Psoas muscle (tissue), 8 donors: ENCODE measurements at places on chromosomes 7 and 10. TPM values are rescaled to one million over a fixed set of nuclear protein-coding genes. Genes with fewer than 3 reads are reported as not detected.

The MASTL gene
- 1.4 TPM for total RNA-seq

GRCh38 chr10:20276127-20276979, 460.1 kb downstream of the PLXDC2 start:
- DNase-seq, result no peak

GRCh38 chr10:36147529-36147928, 505.4 kb upstream of the FZD8 start:
- DNase-seq, result no peak

GRCh38 chr7:137893143-137893742, 46.5 kb upstream of the DGKI start:
- no peak for DNase-seq

GRCh38 chr10:108970016-108970415, 953.3 kb downstream of the XPNPEP1 start:
- DNase-seq, result no peak

The CPA4 gene
- total RNA-seq, result 0.86 TPM

DNA sequence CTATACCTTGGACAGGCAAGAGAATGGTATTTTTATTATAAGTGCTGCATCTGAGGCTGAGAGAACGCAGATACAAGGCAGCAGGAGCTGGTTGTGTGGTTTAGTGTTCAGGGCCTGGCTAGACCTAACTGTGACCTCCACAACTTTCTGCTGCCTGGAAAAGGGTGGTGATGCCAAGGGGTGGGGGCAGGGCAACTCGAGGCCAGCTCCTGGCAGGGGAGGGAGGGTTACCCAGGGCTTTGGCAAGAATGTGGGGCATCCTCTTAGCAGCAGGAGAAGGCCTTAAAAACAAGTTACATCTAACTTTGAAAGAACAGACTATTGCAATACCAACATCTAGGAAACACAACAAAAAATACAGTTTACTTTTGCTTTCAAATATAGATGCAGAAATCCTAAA, 13.0 kb downstream of the MXI1 start:
- no peak for DNase-seq

The OR13A1 gene
- not detected for total RNA-seq

DNA sequence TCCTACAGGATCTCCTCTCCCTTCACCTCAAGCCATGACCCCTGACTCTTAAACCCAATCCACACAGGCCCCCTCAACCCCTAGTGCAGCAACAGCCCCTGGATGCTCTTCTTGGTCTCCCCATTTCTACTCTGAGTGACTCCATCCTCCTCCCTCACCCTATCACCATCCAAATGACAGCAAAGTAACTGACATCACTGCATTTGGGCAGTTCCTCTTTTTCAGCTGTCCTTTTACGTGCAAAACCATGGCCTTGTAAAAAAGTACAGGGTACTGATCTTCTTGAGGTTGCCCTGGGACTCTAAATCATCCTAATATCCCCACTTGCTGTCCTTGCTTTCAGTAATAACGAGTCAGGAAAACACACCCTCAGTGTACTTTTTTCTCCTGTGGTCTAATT, 454.9 kb downstream of the ADRA2A start:
- no peak for DNase-seq

DNA sequence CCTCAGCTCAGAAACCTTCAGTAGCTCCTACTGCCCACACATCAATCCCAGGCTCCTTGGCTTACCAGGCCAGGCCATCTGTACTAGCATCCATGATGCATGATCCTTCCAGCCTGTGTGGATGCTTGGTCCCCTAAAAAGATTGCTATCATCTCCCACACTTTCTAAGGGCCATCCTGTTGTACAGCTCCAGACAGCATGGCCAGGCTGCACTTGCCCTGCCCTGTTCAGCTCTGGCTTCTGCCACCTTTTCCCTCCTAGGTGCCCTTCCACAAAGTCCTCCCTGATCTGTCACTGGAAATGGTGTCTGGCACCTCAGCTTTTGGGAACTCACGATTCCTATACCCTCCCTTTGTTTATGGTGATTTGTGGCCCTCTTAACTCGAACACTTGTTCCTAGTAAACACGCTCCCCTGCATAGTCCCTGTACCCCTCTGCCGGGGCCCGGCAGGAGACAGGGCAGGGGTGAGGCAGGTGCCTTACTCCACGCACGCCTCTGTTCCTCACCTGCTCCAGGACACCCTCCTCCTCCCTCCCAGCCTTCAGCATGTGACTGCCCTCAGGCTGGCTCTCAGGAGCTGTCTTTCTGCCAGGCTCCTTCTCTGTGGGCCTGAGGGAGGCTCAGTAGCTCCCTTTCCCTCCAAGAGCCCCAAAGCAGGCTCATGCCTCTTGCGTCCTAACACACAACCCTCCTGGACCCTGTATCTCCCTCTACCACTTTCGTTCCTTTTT, 71.8 kb downstream of the CDH23 start:
- no peak for DNase-seq

The BLVRA gene
- 35.8 TPM for total RNA-seq

The TPK1 gene
- total RNA-seq, result 5.1 TPM

The CALCR gene
- total RNA-seq, result 0.63 TPM

The MSMB gene
- total RNA-seq, result not detected

The SH2B2 gene
- total RNA-seq, result 30.3 TPM

DNA sequence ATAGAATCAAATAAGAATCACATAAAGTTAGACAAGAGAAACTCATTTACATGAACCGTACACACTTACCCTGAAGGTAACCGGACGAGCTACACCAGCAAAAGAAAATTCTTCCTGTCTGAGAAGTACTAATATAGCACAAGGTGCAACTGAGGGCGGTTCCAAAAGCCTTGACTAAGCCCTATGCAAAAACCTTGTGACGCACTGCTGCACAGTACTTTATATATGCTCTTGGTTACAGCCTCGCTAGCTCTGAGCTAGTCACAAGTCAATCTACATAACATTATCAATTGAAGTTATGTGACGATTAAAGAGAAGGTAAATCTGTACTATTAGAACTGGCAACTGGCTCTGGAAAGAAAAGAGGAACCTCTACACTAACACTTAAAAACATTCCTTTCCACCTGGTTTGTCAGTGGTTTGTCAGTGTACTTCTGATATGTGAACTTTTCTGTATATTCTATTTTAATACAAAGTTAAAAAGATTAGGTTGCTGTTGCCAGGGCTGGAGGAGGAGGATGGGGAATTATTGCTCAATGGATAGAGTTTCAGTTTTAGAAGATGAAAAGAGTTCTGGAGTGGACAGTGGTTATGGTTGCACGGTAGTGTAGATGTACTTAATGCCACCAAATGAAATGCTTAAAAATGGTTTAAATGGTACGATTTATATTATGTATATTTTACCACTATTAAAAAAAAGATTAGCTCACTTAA, 21.6 kb downstream of the NT5C3A start:
- no peak for DNase-seq

DNA sequence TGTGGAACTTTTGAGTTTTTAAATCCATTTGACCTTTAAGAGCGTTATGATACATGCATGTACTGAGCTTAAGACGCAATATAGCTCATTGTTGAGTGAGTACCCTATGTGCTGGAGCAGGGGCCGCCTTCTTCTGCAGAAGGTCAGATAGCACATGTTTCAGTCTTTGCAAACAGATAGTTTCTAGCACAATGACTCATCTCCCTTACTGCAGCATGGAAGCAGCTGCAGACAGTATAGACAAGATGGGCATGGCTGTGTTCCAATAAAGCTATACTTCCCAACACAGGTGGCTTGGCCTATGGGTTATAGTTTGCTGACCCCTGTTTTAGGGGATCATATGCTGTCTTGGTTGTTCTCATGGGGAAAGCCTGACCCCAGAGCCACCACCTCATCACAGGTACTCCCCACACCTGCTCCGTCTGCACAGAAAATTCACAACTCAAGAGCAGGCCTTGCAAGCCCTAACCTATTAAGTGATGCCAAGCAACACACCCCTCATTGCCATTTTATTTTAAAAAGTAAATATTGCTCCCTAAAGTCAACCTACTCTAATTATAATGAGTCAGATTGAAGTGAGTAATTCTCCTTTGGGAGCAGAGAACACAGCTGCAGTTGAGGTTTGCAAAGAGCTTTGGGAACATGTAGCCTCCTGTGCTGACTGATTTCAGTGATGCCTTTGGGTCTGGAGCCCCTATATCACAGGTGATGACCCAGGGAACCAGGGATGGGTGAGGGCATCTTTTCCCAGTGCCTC, 330.1 kb downstream of the PAXIP1 start:
- no peak for DNase-seq

The PIP gene
- not detected for total RNA-seq

- no peak for DNase-seq
Observed at GRCh38 chr7:22195397-22196172, 161.4 kb downstream of the RAPGEF5 start.

DNA sequence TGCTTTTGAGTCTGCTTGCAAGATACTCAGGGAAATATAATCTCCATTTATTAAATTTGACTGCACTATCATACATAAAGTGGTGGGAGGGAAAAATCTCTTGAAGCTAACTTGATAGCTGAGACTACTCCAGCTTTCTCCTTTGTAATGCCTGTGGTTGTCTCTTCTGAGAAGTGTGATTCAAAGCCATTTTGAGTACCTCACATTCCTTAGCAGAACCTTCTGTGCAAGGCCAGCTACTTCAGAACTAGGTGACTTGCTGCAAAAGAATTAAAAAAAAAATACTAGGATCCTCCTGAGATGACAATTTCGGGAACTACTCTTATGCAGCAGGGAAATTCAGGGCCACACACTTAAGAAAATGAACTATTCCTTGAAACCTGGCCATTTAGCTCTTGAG, 294.8 kb downstream of the MDFIC start:
- DNase-seq, result no peak

GRCh38 chr10:110344622-110345021, 39.9 kb upstream of the SMNDC1 start:
- no peak for DNase-seq

The INSYN2A gene
- total RNA-seq, result 0.10 TPM

The ZNF398 gene
- total RNA-seq, result 7.8 TPM

GRCh38 chr10:11210211-11210922, 192.7 kb downstream of the CELF2 start:
- no peak for DNase-seq

The ITIH5 gene
- 13.0 TPM for total RNA-seq

The ACSL5 gene
- 3.6 TPM for total RNA-seq
